Fibroblast of skin of scalp (primary cell): ENCODE measurements at places on chromosomes 4 and X.

- DNase-seq = peak; percentile 52
These were observed 83.8 kb downstream of the GRID2 start for GRCh38 chr4:92387459-92388069.

GRCh38 chrX:50988649-50989048 lies 78.1 kb downstream of the BMP15 start:
- peak; percentile 31 for DNase-seq

DNA sequence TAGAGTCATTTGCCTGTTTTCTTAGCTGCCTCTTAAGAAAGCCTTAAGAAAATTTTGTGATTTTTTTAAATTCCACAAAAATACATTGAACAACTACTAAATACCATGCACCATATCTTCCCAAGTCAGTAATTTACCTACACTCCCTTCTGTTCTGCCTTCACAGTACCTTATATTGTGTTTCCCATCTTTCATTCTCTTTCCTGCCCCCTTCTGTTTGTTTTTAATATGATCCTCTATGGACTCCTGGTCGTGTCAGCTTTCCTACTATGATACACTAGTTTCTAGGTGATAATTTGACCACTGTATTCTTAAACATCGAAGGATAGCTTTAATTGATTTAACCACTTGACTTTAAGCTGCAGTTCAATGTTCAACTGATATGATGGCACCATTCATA lies 297.7 kb upstream of the HAND2 start:
- no peak for DNase-seq

- no peak for DNase-seq
These were observed 19.4 kb upstream of the ARMCX1 start for GRCh38 chrX:101530944-101531343.

GRCh38 chr4:176583278-176583677 lies 209.4 kb downstream of the VEGFC start:
- DNase-seq = no peak

- peak; percentile 42 for DNase-seq
These were observed 8.3 kb upstream of the NAP1L5 start for GRCh38 chr4:88705805-88706492.

DNA sequence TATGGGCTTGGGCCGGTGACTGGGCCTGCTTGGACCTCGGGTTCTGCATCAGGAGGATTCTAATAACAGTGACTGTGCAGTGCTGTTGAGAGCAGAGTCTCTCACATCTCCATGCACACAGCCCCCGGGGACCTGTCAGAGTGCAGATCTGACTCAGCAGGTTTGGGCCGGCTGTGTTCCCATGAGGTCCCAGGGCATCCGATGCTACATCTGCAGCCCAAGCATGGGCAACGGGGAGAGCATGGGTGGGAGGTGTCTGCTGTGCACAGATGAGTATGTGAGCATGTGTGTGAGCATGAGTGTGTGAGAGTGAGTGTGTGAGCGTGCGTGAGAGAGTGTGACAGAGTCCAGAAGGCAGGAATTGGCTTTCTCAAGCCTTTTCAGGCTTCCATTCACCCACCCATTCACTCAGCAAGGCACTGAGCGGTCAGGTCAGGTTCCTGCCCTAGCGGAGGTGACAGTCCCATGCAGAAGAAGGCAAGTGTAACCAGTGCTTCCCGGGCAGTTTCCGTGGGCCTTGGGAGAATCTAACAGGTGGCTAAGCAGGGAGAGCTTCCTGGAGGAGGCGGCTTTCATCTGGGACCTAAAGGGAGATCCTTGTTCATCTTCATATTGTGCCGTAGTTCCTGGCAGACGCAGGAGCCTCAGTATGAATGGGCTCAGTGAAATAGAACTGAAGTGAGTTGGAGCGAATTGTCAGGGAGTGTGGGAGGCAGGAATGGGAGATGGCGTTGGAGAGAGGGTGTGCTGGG lies 62.6 kb downstream of the SORCS2 start:
- peak; percentile 72 for DNase-seq

- no peak for DNase-seq
These were observed 125.0 kb downstream of the AKAP4 start for GRCh38 chrX:50075630-50076339.

DNA sequence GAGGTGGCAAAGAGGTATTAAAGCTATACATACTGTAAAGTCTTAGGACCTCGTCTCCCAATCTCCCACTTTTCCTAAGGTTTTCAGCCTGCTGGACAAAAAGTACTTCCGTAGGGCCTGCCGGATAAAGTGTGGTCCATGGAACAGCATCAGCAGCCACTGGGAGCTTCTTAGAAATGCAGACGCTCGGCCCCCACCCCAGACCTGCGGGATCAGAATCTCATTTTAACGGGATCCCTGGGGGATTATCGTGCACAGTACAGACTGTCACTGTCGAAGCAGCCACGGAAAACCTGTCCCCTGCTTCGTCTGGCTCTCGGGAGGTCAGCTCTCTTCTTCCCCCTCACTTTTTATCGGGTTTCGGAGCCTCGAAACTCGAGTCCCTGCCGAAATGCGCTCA lies 802 bp downstream of the ADGRG2 start:
- no peak for DNase-seq
